ENCODE measurements at places on chromosomes 1 and 21.

GRCh38 chr1:239354231-239354630 lies 32.1 kb upstream of the CHRM3 start:
- no peak for DNase-seq

GRCh38 chr1:165468253-165468652 lies 23.3 kb upstream of the RXRG start:
- DNase-seq, result no peak

DNA sequence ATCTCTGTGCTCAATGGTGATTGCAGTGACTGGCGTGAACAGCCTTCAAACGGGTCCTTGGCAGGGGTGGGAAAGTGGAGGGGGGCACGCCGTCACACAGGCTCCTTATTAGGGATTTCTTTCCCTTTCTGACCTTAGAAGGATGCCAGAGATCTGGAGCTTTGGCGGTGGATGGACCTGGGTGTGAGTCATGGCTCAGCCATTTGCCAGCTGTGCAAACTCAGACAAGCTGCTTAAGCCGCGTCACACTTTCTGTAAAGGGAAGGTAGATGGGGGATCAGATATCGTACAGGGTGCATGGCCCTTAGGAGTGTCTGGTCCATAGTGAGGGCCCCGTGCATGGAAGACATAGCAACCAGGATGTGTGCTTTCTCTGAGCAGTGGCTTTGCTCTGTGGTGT lies 48.3 kb upstream of the C1orf174 start:
- no peak for DNase-seq

- DNase-seq, result no peak
These were observed 34.9 kb downstream of the ELK4 start for GRCh38 chr1:205596876-205597275.

- DNase-seq, result no peak
These were observed 34.7 kb downstream of the AGT start for GRCh38 chr1:230679192-230679591.

DNA sequence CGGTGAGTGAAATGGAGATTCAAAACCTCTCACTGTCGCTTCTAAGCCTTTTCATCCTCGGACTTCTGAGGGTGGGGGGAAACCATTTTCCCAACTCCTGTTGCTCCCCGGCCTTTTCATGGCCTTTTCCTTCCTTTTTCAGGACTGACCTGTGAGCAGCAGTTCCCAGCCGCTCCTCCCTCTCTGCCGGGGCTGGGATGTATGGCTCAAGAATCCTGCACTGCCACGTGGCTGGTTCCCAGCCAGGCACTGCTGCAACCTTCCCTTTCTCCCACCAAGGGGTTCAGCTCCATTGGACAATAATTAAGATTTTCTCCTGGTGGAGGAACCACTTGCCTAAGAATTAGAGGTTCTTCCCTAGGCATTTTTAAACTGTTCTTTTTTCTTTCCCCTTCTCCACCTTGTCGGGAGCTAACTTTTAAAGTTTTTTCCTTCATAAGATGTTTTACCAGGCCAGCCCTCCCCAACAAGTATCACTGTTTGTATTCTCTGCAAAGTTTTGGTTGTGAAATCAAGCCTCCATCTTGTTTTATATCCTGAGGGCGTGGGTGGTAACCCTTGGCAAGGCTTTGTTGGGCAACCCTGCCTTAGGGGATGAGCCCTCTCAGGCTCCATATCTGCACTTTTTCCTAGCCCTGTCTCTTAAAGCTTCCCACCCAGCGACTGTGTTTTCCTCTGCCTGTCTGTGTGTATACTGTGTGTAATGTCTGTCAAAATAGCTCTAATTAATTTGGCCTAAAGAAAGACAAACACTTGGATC lies 1166.6 kb upstream of the ADGRL2 start:
- no peak for DNase-seq

DNA sequence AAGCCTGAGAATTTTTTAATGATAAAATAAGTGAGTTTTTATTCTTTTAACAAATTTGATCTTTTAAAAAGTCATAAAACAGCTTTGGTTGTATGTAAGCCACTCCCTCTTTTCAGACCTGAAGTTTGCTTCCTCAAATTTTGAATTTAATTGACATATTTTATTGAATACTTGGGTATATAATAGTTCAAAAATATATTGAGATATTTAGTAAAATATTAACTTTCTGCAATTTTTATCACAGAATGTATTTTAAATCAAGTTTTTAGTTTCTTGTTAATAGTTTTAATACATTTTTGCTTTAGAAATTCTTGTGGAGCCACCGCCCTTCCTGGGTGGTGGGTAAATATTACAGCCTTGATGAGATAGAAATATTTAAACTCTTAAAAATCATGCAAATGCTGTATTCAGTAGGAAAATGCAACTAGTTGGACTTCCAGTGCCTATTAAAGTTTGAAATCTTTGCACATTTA lies 867 bp downstream of the PTPRC start:
- no peak for DNase-seq

- no peak for DNase-seq
These were observed 14.0 kb upstream of the TBX15 start for GRCh38 chr1:119002028-119002686.

DNA sequence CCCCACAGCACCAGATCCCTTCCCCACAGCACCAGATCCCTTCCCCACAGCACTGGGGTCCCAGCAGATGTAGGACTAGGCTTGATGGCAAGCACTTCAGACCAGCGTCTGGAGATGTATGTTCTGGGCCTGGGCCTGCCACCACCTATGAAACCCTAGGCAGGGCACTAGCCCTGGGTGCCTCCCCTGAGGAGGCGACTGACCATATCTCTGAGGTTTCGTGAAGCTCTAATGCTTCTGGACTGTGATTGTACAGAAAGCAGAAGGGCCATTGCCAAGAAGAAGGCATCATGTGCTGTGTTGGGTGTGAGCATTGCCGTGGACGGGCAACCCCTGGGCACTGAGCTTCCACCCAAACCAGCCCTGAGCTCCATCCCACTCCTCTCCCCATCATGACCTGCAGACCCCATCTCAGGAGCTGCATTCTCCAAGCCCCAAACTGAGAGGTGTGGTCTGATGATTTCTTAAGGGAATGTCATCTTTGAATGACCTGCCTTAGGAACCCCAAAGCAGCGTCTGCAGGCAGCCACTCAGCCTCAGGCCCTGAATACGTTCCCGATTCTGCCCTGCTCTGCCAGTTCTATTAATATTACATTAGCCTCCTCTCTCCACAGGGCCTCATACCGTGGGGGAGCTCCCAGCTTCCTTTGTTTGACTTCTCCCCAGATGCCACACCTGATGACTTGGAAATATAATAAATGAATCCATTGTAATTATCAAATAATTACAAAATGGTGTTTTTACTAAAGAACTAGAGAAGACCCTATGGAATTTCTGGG lies 163.4 kb downstream of the TRIM33 start:
- DNase-seq, result no peak

- DNase-seq, result no peak
These were observed 90.7 kb downstream of the RHOU start for GRCh38 chr1:228825840-228826484.

GRCh38 chr1:91075233-91076135 lies 53.6 kb upstream of the ZNF644 start:
- DNase-seq, result no peak

DNA sequence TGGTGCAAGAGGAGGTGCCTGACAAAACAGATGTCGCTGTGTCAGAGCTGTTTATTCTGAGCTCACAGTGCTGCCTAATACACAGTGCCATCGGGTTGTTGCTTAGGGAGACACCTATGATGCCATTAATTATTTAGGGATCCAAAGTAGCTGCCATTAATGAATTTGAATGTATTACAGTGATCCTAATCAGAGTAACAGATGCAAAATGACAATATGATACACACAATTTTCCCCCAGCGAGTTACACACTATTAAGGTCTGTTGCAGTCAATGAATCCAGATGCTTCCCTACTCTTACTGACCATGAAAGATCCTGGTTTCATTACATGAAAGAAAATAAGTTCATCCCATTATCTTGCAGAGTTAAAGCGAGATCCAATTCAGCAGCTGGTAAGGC lies 91.3 kb downstream of the RWDD3 start:
- DNase-seq, result no peak

DNA sequence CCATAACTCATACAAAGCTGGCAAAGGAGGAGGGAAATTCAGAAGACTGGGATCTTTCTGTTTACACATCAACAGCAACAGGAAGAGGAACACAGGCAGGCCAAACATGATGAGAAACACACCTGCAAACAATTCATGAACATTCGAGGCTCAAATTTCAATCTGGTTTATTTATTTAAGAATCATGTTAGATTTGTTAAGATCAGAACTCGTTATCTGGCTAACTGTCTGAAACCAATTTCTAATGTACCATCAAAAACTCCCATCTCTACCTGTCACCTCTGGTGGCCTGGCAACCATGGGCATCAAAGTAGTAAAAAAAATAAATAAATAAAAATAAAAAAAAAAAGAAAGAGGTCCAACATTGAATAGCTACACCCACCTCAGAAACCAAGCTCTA lies 9.8 kb downstream of the LBR start:
- no peak for DNase-seq

Data from left lung (tissue), 14 donors.